ENCODE measurements at places on chromosomes 4 and X. TPM values are rescaled to one million over a fixed set of nuclear protein-coding genes. Genes with fewer than 3 reads are reported as not detected.

DNA sequence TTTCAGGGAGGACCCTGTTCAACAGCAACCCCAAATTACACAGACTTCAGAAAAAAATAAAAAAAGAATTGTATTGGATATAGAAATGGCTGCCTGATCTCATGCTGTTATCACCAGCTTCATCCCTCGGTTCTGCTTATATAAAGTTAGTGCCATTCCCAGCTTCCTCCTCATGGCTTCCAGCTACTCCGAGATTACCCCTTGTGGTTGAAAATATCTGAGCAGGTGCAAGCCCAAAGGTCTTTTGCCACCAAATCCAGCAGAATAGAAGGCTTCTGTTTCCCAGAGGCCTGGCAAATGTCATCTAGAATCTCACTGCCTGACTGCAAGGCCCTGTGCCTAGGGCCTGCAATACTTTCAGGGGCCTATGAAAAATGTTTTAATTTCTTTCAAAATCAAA lies 13.8 kb upstream of the HPGDS start:
- DNase-seq, result no peak

DNA sequence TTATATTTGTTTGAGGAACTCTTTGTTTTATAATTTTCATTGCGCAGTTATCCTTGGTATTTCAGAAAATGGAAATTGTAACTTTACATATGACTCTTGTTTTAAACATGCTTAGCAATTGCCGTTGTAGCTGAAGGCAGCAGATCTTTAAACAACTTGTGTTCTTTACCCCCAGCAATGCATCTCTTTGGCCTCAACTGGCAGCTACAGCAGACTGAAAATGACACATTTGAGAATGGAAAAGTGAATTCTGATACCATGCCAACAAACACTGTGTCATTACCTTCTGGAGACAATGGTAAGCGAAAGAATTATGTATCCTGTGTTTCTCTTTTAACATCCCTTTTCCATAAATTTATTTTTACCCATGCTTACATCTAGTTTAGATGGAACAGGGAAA lies 263.6 kb downstream of the DCTD start:
- peak; percentile 72 for DNase-seq

GRCh38 chr4:67635331-67635730 lies 65.6 kb downstream of the UBA6 start:
- DNase-seq, result no peak

GRCh38 chrX:153648358-153649177 lies 1.6 kb downstream of the DUSP9 start:
- DNase-seq, result peak; percentile 90

DNA sequence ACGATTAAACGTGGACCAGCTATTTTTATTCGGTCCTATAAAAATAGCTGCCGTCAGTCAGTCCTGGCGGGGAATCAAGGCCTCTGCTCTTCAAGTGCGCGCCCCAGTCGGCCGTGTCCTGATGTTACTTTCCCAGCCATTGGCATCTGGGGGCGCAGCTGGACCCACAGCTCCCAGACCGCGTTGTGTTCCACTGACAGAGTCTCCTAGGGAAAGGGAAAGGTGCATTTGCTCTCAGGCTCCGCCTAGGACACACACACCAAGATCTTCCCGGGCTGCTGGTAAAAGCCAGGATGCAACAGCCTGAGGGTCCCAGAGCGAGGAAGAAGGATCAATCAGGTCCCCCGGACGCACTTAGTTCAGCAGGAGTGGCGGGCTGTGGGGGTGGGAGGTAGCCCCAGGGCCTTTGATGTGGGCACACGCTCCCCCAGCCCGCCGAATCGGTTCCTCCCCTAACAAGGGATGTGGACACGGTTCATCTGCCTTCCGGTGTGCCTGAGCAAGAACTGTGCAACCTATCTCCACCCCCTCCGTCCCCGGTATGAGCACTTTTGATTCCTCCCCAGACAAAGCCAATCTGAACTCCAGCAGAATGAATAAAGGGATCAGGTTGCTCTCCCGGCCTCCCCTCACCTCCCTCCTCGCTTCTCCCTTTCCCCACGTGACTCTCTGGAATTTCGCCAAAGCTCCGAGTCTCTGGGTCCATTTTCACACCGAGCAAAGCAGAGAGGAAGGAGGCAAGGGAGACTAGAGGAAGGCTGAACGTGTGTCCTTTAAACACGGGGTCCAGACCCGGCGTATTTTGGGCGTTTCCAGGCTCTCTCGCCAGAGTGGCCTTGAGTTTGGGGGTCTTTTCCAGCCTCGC lies 626 bp upstream of the FRAS1 start:
- DNase-seq, result peak; percentile 83

DNA sequence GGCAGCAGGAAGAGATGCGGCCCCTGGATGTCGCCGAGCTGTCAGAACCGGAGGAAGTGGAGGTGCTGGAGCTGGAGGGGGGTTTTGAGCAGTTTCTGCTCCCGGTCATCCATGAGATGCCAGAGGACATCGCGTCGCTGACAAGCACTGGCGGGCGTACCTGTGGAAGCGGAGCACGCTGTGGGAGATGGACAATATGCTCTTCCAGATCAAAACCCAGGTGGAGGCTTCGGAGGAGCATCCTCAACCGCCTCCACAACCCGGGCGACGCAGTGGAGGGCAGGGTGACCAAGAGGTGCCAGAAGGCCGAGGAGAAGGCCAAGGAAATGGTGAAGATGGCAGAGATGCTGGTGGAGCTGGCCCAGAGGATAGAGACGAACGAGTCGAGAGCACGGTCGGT lies 7.6 kb upstream of the CCNQ start:
- DNase-seq, result no peak

DNA sequence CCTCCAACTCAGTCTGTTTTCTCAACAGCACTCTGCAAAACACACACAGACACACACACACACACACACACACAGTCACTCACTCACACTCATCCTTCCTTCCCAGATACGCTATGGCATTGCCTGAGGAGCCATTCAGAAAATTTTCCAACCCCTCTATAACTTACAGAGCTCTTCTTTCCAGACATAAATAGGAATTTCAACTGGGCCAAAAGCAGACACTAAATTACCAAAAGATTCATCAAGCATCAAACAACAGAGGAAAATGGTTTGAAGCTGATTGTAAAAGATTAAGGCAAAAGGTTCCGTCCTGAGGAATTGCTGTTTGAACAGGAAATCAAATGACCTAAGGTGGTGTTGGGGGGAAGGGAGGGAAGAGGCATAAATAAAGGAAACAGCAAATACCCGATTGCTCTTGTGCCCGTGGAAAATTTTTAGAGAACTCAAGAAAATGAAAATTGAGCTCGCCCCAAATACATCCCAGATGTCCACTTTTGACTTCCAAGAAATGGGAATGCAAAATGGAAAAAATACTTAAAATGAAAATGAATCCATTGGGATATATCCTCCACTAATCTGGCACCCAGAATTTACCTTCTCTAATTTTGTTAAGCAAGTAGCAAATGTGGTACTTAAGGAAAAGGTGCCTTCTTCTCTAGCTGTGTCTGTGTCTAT lies 183.6 kb downstream of the QDPR start:
- no peak for DNase-seq

DNA sequence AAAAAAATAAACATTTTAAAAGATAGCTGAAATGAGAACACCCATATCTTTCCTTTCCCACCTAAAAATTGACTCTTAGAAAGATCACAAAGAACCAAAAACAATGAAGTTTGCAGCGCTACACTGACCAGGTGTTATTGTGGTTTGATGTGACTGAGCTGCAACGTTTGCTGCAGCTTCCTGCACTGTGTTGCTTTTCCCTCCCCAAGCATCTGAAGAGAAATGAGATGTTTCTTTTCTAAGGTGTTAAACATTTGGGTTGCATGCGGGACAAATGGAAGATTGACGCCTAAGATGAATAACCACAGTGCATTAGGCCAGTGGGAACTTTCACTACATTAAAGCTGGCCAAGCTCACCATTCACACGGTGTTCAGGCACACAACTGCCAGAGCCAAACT lies 8.9 kb downstream of the LEF1 start:
- no peak for DNase-seq

DNA sequence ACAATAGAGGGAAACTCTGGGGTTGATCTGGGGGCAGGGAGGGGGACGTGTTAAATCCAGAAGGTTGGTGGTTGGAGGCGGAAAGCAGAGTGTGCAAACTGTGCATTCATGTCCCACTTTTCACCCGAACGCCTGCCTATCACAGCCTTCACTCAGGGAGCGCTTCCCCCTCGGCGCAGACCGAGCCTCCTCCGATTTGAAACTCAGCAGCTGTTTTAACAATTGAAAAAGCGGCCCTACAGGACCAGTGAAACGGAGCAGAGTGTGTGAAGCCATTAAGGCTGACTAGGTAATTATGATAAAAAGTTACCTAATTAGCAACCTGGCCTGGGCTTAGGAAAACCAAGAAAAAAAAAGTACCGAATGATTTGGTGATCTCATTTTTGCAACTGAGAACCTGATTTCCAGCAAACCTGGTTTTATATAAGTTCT lies 685 bp upstream of the NDNF start:
- DNase-seq, result peak; percentile 52

DNA sequence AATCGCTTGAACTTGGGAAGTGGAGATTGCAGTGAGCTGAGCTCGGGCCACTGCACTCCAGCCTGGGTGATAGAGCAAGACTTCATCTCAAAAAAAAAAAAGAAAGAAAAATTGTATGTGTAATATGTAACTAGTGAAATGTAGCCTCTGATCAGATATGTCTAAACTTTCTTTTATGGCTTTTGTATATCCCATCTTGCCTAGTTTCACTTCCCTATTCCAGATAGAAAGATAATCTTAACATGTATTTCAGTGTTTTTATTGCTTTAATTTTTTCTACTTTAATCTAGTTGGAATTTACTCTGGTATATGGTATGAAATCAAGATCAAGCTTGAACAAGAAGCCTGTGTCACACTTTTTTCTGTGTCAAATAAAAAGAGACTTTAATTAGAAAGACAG lies 1.9 kb upstream of the ZNF41 start:
- DNase-seq, result no peak

GRCh38 chr4:83213640-83214039 lies 71.0 kb downstream of the COQ2 start:
- no peak for DNase-seq

- DNase-seq, result no peak
Measured at GRCh38 chr4:131531087-131531486, 1618.0 kb upstream of the PCDH10 start.

GRCh38 chr4:2298532-2298991 lies 36.7 kb upstream of the MXD4 start:
- DNase-seq, result peak; percentile 77

GRCh38 chrX:20265221-20265725 lies 1.4 kb downstream of the RPS6KA3 start:
- peak; percentile 92 for DNase-seq

DNA sequence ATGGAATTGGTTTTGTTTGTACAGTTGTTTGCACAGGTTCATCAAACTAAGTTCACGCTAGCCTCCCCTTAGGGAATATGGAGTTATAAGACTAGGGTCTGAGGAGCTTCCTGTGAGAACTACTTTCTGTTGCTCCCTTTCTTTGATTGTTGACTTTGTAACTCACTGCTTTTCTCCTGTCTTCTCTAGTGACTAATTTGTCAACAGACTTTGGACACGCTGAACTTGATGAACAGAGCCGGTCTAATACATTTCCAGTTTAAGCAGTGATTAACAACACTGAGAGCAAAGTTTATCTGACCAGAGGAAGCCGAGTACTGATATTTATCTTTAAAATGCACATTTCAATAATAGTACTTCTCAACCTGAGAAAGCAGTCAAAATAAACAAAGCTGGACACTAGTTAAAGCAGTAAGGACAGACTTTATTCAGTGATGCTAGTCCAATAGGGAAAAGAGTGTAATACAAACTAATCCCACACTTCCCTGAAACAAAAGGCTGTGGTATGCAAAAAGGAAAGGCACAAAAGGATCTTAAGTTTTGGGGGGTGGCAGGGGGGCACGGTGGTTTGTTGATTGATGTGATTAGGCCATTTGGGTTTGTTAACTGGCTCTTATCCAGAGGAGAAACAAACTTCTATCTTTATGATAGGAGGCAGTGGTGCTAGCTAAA lies 2.7 kb upstream of the NUDT9 start:
- no peak for DNase-seq

DNA sequence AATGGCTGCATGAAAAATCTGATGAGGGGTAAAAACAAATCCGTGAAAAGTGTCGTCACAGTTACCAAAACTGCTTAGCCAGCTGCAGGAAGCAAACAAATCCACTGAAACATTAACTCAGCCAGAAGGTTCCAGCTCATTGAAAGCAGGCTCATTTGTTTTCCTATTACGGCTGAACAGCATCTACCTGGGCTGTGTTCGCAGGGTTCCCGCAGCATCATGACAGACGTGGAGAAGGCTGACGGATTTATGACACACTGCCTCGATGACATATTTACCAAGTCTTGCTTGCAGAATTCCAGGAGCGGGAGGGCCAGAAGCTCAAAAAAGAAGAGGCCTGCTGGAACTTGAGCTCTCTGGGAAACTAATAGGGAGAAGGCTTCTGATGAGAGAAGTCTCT lies 781.1 kb downstream of the RAB28 start:
- DNase-seq, result no peak

DNA sequence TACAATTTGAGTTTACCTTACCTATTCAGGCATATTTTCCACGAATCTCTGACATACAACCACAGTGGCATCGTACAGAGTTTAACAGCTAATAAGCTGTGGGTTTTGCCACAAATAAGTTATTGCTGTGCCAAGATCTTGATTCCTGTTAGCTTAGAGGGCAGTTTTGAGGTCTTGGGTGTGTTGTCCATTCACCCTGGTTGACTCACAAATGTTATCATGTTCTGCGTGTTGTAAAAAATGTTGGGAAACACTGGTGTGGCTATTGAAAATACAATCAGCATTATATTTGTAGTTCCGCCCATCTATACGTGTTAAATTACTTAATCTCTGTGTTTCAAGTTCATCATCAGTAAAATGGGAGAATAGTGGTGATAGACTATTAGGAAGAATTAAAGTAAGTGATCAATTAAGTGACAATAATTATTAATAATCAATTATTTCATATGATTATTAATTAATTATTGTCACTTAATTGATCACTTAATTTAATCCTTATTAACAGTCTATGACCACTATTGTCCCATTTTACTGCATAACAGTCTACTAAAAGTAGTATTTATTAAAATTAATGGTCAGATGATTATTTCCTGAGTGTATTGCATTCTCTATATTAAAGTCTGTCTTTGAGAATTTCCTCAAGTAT lies 96.3 kb downstream of the TMA16 start:
- no peak for DNase-seq

- peak; percentile 66 for DNase-seq
Measured at GRCh38 chrX:34382416-34382815, 250.3 kb upstream of the FAM47A start.

- no peak for DNase-seq
Measured at GRCh38 chr4:147123146-147123545, 177.5 kb upstream of the TTC29 start.

Gene SORBS2
- 50.7 TPM for total RNA-seq

Gene CXorf49
- not detected for total RNA-seq

Gene NMU
- total RNA-seq, result not detected

Gene FGFBP1
- not detected for total RNA-seq

Gene VCX2
- total RNA-seq, result not detected

Gene DGKK
- not detected for total RNA-seq

Gene PLS3
- 358 TPM for total RNA-seq

Gene SLC4A4
- 24.8 TPM for total RNA-seq

Gene FRMD7
- total RNA-seq, result 1.5 TPM

Gene NPY1R
- total RNA-seq, result under 0.01 TPM

Data from osteoblast (primary cell).